ENCODE measurements at places on chromosomes 3 and 15.

GRCh38 chr3:114307832-114308231 lies 14.0 kb downstream of the TIGIT start:
- no peak for DNase-seq

- no peak for DNase-seq
Measured at GRCh38 chr3:192079098-192079497, 618.1 kb downstream of the PYDC2 start.

- DNase-seq, result no peak
Measured at GRCh38 chr3:114093016-114093380, 36.5 kb downstream of the QTRT2 start.

DNA sequence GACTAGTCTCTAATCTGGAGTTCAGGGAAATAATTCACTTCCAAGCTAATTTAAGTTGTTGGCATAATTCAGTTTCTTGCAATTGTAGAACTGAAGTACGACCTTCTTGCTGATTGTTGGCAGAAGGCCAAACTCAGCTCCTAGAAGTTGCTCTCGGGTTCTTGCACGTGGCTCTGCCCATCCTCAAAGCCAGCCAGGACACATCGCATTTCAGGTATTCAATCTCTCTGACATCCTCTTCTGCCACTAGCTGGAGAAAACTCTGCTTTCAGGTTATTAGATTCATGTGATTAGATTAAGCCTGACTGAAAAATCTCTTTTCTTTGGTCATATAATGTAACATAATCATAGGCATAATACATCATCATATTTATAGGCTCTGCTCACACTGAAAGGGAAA lies 362.0 kb downstream of the ZPLD1 start:
- no peak for DNase-seq

DNA sequence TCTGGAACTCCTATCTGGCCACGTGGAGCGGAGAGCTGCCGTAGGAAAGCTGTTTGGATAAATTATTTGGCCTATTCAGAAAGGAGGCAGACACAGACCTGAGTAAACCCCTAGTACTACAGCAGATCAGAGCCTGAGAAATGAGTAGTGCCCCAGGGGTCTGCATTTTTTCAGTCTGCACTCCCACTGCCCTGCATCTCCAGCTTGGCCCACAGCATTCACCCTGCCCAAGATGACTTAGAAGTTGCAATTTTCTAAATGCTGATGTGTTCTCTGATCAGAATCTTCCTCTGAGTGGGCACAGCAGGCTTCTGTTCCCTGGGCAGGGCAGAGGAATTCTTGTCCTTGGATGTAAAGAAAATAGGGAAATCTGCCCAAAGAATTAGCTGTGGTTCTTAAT lies 55.1 kb upstream of the PIK3CB start:
- DNase-seq, result no peak

- DNase-seq, result no peak
Measured at GRCh38 chr15:29132735-29133181, 136.9 kb downstream of the NSMCE3 start.

- DNase-seq, result no peak
Measured at GRCh38 chr3:180626844-180627243, 24.9 kb downstream of the TTC14 start.

- DNase-seq, result no peak
Measured at GRCh38 chr3:197949191-197949777, 706 bp upstream of the RPL35A start.

DNA sequence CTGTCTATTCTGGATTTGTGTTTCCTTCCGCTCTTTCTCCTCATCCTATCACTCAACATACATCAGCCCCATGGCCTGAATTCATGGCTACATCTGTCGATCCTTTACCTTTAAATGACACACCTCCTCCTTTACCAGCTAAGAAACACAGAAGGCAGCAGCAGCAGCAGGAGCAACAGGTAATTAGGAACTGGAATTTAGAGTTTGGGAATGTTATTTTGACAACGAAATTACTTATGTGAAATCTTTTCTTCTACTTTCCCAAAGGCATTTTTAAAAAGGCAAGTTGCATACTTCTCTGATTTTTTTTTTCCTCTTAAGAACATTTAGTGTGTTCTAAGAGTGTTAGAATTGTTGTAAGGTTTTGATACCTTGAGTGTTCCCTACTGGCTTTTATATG lies 29.1 kb upstream of the ABHD10 start:
- no peak for DNase-seq

DNA sequence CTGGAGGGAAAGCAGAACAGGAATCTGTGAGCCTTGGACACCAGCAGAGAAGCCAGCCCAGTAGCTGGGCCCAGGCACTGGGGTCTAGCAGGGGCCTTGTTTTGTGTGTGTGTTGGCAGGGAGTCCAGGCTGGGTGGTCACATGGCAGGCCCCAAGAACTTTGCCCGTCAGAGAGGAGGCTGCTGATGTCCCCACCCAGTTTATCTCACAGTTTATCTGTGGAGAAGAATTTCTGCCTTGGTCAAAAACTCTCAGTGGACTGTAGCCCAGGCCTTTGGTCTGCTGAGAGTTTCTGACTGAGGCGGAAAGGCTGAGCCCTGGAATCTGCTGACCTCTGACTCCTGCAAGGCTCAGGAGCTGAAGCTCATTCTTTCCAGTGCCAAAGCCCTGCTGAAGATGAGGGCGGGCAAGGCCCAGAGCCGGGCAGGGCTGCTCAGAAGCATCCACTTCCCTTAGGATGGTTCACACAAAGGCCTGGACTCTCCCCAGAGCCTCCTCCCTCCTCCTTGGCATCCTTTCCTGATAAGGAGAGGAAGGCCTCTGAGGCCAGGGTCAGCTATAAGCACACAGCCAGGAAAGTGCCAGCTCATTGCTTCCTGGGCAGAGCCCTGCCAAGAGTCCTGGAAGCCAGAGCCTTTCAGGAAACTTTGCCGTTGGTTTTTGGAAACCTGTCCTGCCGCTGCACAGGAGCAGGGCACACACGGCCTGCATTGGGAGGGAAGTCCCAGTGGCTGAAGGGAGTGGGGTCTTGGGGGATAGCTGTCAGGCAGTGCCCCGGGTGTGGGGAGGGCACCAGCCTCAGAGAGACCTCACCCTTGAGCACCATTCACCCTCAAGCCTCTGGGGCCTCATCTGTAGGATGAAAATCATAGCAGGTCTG lies 37.2 kb upstream of the SLCO2A1 start:
- DNase-seq, result no peak

DNA sequence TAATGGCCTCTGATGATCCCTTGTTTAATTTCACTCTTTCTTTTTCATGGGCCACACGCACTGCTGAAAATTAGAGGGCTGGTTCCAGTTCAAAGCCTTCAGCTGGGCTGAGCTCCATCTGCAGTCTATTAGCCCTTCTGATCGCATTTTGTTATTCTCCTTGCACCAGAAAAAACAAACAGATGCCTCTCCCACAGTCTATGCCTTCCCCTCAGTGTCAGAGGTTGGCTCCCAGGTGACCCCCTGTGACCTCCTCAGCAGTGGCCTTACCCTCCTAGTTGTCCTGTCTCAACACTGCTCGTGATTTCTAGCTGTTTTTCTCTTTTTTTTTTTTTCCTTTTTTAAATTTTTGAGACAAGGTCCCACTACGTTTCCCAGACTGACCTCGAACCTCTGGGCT lies 77.1 kb upstream of the PRTG start:
- no peak for DNase-seq

DNA sequence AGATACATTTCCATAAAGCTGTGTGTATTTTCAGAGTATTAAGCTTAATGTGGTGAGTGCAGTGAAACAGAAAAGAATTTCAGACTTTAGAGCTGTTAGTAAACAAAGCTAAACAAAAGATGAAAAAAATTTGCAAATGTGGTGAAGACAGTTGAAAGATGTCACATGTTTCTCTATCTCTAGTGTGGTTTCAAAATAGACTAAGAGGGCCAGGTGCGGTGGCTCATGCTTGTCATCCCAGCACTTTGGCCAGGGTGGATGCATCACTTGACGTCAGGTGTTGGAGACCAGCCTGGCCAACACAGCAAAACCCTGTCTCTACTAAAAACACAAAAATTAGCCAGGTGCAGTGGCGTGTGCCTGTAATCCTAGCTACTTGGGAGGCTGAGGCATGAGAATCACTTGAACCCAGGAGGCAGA lies 466.0 kb upstream of the NR2F2 start:
- no peak for DNase-seq

DNA sequence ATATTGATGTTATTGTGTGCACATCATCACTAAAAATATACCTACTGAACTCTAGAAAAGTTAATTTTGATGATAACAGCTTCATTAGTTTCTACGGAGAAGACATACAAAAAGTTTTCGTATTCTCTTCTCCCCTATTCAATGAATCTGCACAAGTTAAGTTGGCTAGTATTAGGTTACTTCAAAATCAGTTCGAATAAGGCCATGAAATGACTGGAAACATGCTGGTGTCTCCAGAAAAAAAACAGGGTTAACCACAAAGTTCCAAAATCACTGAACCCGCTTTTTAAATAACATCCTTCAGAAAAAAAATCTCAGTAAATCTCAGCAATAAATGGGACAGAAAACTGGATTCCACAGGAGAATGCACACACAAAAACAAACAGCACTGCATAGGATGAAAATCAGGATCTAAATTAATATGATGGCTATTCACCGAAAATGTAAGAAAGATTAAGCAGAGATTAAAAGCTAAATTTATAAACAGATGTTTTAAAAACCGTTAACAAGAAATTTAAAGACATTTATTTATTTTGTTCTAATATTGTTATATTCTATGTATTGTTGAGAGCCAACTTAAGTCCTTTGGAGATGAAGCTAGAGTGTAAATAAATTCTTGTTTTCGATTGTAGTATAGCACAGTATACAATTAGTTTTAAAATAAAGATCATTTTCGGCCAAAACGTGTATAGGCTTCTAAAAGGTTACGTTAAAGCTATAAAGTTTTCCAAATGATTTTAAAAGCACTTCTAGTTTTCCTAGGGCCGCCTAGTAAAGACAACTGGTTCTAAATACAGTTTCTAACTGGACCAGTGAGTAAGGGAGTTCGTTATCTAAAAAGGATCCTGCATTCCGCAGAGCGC lies 1.0 kb downstream of the IGSF11 start:
- no peak for DNase-seq

- DNase-seq, result peak; percentile 68
Measured at GRCh38 chr15:38701149-38701548, 136.5 kb upstream of the RASGRP1 start.

- DNase-seq, result no peak
Measured at GRCh38 chr3:105480768-105481167, 114.1 kb downstream of the ALCAM start.

DNA sequence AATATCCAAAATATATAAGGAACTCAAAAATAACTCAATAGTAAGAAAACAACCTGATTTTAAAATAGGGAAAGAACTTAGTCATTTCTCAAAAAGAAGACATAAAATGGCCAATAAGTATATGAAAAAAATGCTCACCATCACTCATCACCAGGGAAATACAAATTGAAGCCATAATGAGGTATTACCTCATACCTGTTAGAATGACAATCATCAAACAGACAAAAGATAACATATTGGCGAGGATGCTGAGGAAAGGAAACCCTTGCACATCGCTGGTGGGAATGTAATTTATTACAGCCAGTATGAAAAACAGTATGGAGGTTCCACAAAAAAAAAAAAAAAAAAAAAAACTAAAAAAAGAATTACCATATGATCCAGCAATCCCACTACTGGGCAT lies 38.2 kb downstream of the KPNA1 start:
- DNase-seq, result no peak

DNA sequence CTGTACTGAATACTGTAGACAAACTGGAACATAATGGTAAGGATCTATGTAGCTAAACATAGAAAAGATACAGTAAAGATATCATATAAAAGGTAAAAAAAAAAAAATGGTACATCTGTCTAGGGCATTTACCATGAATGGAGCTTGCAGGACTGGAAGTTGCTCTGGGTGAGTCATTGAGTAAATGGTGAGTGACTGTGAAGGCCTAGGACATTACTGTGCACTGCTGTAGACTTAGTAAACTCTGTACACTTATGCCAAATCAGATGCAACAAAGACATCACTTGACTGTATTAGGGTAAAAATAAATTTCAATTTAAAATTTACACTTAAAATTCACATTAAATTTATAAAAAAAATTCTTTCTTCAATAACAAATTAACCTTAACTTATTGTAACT lies 281.3 kb upstream of the LMCD1 start:
- no peak for DNase-seq

GRCh38 chr3:136343873-136344555 lies 93.9 kb downstream of the PCCB start:
- DNase-seq, result peak; percentile 87

GRCh38 chr3:187264911-187265310 lies 26.6 kb downstream of the MASP1 start:
- DNase-seq, result peak; percentile 40

DNA sequence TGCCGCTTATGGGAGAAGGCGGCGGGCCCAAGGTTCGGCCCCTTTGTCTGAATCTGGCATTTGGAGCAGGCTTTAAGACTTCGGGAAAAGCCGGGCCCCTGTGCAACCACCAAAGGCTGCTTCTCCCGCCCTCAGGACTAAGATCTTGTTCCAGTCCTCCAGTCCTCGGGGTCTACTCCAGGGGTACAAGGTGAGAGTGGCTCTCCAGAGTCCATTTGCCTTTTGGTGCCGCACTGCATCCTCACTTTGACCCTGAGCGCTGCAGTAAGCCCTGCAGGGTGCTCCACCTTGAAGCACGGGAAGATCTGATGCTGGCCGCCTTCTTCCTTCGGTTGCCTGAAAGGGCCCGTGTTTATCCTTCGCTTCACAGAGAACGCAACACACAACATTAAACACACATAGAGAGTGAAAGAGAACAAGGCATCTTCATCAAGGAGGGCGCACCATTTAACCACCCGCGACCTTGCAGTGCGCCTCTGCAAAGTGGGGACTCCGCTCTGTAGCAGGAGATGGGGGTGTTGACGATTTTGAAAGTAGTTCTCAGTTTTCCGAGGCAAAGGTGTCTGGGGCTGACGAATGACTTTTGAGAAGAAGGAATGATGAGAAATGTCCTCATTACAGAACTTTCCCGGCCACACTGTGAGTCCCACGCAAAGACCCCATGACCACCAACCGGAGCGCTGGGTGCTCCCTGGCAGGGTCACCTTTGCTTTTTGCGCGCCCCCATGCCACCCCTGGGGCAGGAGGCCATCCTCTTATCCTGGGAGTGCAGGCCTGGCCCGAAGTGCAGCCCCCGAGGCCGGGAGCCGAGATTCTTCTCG lies 1.0 kb downstream of the PIGZ start:
- no peak for DNase-seq

DNA sequence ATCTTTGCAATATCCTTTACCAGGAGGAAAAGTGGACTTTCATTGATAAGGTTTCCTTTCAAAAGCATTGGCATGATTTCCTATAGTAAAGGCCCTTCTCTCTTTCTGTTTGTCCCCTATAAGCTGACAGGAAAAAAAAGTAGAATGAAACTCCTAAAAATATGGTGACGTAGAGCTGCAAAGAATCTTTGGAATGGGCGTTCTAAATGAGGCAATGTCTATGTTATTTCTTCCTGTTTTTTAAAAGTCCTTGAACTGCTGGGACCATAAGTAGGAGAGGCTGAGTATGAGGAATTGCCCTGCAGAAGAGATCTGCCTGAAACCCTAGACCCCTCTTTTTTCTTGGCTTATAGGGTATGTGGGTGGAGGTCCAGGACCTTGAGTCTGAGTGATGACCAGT lies 17.2 kb downstream of the ST3GAL6 start:
- DNase-seq, result no peak
